MM.1S (cell line): ENCODE measurements at places on chromosomes 11 and 22.

GRCh38 chr11:110323786-110324185, 27.4 kb upstream of the RDX start:
- DNase-seq = no peak

DNA sequence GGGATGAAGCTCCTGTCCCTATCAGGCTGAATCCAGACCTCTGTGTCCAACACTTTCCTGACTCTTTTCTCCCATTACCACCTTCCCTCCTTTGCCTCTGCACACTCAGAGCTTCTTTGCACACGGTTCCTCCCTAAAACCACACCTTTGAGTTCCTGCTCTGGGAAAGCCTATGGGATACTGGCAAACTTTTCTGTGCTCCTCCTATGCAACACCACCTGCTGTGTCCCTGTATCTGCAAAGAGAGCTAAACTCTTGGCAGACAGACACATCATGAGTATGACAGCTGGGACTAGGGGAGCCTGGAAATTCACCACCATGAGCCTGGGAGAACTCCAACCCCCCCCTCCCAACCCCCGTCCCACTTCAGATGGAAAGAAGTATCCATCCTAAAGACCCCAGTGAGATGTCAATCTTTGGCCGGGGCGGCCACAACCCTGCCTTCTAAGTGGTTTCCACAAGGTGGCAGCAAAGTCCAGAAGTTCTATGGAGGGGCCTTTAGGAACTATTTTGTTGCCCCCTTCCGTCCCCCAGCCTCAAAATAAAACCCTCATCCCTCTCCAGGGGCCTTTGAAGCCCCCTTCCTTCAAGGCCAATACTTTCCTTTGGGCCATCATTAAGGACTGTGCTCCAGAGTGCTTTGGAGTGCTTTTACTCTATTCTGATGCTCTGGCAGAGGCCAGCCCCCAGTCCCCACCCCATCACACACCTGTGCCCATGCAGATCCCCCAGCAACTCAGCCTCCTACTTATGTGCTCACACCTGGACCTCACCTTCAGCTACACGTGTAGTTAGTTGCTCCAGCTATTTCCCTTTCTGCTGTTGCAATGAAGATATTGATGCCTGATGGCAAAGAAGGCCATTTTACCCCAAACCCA, 19.4 kb downstream of the HTR3A start:
- no peak for DNase-seq

DNA sequence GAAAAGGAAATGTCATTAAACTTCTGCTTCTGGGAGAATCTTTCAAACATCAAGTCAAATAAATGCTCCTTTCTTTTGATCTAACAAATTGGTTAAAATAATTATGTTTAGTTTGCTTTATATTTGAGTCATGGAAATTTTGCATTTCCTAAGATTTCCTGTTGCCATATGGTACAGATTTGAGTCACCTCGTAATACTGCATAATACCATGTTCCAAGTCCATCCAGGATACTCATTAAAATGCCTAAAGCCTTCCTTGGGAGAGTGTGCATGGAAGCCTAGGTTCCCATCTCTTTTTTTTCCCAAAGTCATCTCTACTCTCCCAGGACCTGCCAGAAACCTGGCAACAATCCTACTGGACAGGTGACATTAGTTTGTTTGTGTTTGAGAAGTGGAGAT, 4.2 kb downstream of the OR9I1 start:
- no peak for DNase-seq

DNA sequence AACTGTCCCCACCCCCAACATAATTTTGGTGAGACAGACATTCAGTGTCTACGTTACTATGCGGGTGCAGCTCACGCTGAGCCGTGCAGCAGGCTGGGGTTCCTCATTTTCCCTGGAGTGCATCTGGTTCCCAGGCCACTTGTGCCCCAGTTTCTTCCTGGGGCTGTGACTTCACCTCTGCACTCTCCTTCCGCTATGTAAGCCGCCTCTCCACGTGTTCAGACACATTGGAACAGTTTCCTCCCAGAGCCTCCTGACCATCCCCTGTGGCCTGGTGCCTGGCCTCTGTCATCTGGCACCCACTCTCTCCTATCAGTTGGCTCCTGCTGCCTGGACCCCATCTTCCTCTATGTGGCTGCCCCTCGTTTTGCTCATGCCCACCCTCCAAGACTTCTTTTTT, 46.2 kb upstream of the A4GALT start:
- no peak for DNase-seq
